NCI-H2107 (cell line): ENCODE measurements at places on chromosomes 5 and 9.

GRCh38 chr5:170861667-170861916, 226 bp upstream of the RANBP17 start:
- no peak for DNase-seq

- no peak for DNase-seq
Measured at GRCh38 chr5:39190311-39191102, 28.9 kb downstream of the FYB1 start.

DNA sequence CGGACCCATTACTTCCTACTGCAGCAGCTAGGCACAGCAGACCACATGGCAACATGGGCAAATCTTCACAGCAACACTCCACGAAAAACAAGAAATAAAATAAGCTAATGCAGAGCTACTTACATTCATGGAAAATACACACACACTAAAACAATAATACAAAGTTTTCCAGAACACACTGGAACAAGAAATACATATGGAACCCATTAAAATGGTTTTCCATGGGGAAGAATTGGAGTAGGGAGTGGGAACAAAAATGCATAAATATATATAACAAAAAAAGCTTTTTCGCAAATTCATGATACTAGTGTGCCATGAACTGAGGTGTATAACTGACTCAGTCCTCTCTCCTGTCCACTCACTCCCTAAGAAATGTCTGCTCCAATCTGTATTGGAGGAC, 8.3 kb downstream of the ADAMTS12 start:
- DNase-seq: no peak

- no peak for DNase-seq
Measured at GRCh38 chr5:126488443-126489065, 65.3 kb downstream of the GRAMD2B start.

- no peak for DNase-seq
Measured at GRCh38 chr5:158461240-158461854, 602.4 kb upstream of the CLINT1 start.

DNA sequence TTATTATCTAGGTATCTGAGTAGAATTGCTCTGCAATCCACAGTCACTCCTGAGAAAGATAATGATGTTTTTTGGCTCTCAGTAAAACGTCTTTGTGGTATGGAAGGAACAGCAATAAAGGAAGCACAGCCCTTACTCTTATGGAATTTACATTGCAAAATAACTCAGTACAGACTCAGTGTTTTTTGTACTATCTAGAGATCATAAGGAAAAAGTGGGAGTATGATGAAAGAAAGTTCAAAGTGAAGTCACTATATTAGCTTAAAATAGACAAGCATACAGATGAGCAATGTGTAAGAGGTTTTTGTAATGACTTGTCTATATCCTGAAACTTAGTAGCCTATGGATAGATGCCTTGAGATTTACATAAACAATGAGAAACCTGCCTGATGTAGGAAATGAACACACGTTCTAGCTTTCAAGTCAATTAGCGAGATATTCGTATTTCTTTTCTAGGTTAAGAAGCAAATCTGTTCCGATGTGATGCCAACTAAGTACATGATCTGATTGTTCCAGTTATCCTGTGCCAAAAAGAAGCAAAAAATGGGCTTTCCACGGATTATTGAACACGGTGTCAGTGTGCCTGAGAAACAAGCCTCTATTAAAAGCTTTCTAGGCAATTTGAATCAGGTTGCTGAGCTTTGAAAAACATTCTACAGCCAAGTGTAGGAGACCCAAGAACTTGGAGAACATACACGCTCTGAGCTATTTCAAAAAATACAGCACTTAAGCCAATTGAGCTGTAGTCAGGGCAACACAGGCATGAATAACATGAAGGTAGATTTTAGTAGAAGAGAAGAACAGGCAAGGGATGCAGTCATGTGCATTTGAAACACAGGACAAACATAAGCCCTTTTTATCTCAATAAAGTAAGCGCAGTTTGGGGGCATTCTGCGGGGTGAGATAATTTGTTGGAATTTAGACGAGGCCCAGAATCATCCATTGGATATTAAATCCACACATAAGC, 86.3 kb upstream of the TAF11L2 start:
- no peak for DNase-seq

- DNase-seq: no peak
Measured at GRCh38 chr5:143986516-143987212, 174.7 kb downstream of the HMHB1 start.

- DNase-seq: no peak
Measured at GRCh38 chr5:71932655-71933338, 174.5 kb upstream of the MAP1B start.

DNA sequence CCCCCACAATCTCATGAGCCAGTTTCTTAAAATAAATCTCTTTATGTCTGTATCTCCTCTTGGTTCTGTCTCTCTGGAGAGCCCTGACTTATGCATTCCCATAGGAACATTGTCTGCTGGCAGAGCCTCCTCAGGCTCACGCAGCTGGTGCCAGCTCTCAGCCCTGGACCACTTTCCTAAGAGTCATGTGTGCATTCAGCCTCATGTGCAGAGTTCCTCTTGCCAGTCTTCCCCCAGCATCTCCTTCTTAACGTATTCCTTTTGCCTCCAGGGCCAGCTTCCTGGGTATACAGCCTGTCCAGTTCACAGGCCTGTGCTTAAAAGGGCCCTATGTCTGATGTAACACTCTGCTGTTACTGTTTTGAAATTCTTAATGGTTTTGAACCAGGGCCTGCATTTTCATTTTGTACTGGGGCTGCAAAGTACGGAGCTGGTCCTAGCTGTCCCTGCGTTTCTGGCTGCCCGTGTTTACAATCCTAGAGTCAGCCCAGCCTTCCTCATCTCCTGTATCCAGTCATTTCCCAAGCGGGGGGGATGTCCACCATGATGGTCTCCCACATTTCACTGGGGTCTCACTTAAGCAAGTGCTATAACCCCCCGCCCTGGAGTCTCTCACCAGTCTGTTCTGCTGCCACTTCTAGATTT, 18.1 kb downstream of the ANKRD33B start:
- DNase-seq: no peak

DNA sequence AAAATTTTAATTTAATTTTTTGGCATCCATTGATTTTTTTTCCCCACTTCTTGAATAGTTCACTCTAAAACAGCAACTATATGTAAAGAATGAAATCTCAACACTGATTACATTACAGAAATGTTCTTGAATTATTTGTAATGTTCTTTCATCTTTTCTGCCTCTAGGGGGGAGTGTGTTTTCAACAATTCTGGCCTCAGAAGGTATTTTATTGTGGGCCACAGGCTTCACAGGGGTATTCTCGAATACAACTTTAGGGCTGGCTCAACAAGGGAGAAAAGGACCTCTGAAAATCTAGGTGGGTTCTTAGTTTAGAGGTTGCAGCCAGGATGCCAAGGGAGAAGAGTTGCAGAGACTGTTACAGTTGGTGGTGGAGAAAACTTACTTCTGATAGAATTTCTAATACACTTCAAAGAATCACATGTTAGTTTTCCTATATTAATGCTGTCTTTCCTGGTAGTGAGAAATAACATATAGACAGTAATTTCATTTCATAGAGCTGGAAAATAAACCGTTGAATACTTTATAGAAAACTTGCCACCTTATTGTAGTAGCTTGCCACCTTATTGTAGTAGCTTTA, 3.6 kb upstream of the NPR3 start:
- DNase-seq: no peak

DNA sequence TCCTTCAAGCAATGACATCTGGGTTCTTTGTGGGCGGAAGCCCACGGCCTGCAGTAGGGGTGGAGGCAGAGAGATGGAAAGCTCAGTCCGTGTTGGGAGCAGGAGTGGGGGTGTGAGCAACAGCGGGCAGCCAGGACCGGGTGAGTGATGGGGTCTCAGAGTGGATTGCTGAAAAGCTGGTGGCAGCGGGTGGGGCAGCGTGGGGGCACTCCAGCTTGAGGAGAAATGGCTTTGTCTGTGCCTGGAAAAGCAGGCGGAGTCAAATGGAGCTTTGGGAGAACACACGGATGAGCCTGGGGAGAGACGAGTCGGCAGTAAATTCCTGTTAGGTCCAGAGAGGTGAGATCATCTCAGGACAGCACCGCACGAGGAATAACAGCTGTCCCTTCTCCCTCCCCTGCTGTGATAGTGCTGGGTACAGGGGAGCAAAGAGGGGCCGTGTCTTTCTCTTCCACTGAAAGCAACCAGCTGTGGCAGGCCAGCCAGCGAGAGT, 42.1 kb downstream of the CACNA1B start:
- DNase-seq: no peak

GRCh38 chr5:4625206-4625896, 514.8 kb upstream of the ADAMTS16 start:
- no peak for DNase-seq
